ENCODE measurements at places on chromosomes 13 and 19.

DNA sequence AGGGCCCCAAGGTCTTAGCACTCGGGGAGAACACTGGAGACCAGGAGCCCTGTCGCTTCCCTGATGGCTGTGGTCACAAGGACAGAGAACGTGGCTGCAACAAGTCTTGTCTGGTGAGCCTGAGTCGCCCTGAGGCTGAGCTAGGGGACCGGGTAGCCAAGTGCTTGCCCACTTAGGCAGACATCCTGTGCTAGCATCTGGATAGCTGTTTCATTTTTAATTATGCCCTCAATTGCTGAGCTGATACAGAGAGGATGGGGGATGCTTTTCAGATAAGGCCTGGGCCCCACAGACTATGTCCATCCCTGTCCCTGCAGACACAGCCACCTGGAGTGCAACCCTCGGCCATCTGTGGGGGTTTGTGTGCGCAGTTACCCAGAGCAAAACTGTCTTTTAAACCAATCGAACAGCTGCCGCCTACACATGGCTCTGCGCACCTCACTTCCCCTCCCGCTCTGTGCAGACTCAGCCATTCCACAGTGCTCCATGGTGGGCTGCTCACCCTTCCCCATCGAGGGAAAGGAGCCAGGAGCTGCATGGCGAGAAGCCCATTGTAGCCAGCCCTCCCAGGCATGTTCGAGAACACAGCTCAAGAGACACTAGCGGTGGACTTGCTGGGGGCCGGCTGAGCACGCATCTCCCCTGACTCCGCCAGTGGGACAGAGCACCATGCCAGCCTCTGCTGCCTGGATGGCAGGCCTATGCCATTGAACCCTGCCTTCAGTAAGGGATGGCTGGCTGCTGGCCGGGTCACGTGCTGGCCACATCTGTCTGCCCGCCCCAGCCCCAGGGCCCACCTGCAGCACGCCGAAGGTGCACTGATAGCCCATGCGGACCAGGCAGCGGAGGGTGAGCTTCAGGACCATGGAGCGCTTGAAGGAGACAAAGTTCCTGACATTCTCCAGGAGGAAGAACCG lies 19.4 kb upstream of the EIF3G start:
- DNase-seq: no peak

DNA sequence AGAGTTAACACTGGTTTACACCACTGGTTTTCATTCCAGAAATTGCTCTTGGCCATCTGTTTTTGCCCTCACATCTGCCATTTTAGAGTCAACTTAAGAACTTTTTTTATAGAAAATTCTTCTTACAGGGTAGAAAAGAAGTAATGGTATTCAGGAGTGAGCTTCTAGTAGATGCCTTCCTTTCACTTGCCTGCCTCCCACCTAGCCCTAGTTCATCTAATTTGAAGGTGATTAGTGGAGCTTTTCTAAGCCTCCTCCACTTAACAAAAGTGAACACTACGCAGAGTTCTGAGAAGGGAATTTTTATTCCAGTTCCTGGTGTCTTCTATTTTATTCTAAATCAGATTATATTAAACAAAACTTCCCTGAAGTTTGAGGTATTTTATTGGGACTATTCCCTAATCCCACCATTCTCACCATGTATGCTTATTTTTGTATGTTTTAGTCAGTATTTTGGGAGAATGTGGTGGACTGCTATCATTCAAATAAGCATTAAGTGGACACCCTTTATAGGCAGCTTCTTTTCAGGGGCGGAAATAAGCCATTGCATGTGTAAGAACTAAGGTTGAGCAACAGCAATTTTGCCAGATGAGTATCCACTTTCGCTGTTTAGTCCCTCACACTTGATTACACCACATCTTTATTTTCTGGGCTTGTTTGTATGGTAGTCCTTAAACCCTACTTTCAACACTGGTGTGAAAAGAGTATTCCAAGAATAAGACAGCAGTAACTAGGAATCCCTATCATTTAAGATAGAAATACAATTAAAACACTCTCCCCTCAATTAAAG lies 156.9 kb downstream of the ENOX1 start:
- no peak for DNase-seq

GRCh38 chr19:21843081-21843480 lies 7.1 kb upstream of the ZNF43 start:
- DNase-seq: no peak

- DNase-seq: peak; percentile 80
These were observed at the start of the genes PRDX2 and THSD8 for GRCh38 chr19:12801466-12802266. PRDX2 (minus strand) TSS chr19:12801800; CDS start chr19:12801261, 539 bp downstream. THSD8 (plus strand) TSS chr19:12802069; CDS start chr19:12802072, 3 bp downstream.

GRCh38 chr19:2266183-2266993 lies 10.2 kb upstream of the JSRP1 start:
- DNase-seq: no peak

DNA sequence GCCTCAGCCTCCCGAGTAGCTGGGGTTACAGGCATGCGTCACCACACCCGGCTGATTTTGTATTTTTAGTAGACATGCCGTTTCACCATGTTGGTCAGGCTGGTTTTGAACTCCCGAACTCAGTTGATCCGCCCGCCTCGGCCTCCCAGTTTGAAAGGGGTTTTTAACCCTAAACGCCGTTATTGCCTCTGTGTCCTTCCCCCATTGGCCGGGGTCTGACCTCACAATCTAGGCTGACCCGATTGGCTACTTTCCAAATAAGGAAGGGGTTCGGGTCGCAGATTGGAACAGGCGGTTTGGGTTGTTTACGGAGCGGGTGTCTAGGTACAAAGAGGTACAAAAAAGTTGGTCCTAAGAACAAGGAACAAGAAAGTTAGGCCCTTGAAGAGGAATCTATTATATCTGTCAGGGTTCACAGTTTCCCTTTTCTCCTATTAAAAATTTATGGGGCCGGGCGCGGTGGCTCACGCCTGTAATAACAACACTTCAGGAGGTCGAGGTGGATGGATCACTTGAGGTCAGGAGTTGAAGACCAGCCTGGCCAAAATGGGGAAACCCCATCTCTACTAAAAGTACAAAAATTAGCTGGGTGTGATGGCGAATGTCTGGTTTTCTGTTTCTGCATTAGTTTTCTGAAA lies 1.0 kb downstream of the ZNF253 start:
- DNase-seq: peak; percentile 78

- DNase-seq: no peak
These were observed 88.8 kb downstream of the FNDC3A start for GRCh38 chr13:49064476-49064875.

GRCh38 chr13:21443171-21443570 lies 15.9 kb downstream of the ZDHHC20 start:
- DNase-seq: no peak

DNA sequence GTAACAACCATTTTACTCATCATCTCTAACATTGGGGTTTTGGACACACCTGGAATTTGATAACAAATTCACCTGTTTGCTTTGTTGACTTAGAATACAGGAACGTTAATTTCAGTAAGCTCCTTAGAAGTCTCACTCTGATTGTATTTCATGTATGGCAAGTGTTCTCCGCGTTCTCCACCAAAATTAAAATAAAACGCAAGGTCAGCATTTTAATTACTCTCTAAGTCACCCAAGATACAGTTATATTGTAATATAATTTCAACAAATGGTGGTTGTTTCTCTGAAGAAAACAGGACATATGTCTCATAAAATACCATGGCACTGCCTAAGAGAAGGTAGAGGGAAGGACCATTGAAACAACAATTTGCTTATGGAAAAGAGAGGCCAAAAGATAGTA lies 742.1 kb downstream of the LIG4 start:
- DNase-seq: no peak

DNA sequence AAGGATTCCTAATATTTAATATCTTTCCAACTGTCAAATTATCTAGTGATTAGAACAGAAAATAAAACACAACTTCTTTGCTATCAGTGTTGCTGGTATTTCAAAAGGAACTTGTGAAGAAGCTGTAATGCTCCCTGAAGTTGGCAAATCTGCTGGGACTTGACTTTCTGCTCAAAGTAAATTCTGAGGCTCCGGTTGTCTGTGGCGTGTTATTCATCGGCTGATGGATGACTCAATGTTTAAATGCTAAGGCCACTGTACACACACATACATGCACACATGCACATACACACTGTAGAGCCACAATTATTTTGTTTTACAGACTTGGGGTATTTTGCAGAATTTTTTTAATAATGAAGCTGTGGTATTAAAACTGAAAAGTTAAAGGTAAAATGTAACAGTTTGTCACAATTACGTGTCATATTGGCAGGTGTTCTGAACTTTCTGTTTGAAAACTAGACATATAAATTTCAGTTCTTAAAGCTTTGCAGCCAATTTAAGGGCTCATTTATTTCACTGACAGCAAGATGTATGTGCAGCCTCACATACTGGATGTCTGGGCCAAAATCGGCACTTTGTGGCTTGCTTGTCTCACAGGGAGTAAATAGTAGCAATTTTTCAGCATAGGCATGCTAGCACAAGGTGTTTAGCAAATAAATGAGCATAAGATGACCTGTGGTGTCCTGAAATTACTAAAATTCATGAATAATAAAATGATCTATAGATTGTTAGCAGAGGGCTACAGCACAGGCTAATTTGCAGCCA lies 1691.7 kb upstream of the PCDH20 start:
- no peak for DNase-seq

GRCh38 chr19:4362101-4362828 lies 18.9 kb downstream of the MPND start:
- no peak for DNase-seq

DNA sequence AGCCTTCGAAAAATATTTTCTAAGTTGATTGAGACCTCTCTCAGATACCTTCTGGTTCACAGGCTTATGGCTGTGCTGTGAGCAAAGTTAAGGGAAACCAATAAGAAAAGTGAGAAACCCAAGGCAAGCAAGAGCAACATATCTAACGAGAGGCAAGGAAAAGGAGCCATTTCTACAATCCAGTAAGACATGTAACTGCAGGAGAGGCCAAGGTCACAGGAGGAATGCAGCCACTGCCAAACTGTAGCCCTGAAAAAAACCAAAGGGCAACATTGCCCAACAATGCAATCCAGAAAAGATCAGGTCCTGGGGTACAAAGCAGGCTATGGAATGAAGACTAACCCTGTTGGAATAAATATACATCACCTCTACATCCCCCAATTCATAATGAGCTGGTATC lies 21.3 kb downstream of the SCGB2B2 start:
- no peak for DNase-seq

DNA sequence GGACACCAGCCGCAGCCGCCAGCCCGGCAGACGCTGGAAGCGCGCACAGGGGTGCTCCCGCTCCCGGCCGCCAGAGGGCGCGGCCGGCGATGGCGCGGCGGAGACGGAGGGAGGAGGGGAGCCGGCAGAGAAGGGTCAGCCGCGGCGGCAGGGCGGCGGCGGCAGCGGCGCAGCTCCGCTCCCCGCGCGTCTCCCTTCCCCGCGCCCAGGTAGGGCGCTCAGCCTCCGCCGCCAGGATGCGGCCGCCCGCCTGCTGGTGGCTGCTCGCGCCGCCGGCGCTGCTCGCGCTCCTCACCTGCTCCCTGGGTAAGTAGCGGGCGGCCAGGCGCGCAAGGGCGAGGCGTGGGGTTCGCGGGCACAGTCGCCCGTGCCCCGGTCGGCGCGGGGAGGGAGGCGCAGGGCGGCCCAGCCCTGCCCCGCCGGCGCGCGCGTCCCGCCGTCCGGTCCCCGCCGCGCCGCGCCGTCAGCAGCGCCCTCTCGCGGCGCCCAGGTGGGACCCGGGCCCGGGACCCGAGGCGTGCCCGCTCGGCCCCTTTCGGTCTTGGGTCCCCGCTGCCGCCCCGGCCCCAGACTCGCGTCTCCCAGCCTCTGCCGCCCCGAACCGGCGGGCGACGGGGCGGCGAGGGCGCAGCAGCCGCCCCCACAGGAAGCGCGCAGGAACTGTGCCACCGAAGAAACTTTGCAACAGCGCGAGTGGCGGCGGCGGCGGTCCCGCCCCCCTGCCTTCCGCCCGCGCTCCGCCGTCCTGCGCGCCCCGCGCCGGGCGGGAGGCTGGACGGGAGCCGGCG lies at the start of gene B3GLCT:
B3GLCT (plus strand) TSS at position 127 of the 788 bp plus-strand sequence; CDS start at position 237, 110 bp downstream.
- peak; percentile 82 for DNase-seq

- DNase-seq: no peak
These were observed 10.4 kb downstream of the XAB2 start for GRCh38 chr19:7618771-7619510.

DNA sequence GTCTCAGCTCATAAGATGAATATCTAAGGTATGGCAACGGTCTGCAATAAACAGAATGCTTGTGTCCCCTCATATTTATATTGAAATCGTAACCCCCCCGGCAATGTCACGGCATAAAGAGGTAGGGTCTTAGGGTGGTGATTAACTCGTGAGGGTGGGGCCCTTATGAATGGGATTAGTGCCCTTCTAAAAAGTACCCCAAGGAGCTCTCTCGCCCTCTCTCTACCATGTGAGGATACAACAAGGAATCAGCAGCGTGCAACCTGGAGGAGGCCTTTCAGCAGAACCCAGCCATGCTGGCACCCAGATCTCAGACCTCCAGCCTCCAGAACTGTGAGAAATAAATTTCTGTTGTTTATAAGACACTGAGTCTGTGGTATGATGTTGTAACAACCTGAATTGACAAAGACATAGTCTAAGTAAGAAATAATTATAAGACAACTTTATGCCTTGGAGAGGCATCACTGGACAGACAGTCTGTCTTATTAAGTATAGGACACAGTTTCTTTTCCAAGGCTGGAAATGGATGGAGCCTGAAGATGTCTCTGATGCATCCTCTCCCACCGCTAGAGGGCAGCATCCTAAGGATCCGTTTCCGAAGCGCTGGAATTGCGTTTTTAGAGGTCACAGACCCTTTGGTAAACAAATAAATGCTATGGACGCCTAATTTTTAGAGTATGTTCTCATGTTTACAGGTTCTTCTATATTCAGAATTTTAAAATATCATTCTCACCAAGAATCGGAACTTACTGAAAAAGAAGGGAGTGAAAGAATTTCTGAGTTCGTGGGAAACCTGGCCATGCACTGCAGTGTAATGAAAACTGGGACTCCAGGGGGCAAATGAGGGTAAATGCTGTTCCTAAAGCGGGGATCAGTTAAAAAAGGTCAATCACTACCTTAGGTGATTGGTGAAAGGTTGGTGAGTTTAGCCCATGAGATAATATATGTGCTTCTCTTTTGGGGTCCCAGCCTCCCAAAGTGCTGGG lies 13.3 kb upstream of the LEUTX start:
- DNase-seq: peak; percentile 23

DNA sequence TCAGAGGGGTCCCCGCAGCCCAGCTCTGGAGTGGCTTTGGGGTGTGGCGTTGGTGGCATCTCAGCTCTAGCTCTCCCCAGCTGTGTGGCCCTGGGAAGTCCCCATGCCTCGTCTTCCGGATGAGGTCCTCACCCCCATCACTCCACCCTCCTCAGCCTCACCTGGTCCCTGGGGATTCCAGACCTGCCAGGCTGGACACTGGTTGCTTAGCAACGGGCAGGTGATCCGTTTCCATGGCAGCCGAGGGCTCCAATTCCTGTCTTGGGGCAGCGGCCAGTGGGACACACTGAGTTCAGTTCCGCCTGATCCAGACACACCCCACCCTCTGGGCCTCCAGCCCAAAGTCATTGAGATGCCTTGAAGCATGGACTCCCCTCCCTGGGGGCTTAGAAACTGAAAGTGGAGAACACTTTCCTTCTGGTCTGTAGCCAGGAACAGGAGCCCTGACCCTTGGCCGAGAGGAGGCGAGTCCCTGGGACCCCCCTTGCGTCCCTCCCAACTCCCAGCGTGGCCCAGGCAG lies 7.7 kb upstream of the MISP start:
- no peak for DNase-seq

- peak; percentile 95 for DNase-seq
These were observed 3.1 kb upstream of the CTXN1 start for GRCh38 chr19:7928741-7929701.

- DNase-seq: no peak
These were observed 375.5 kb upstream of the SLITRK5 start for GRCh38 chr13:87295636-87296035.

All from hematopoietic multipotent progenitor cell (in vitro differentiated cells).